ENCODE measurements at places on chromosomes 3 and 15. TPM values are rescaled to one million over a fixed set of nuclear protein-coding genes. Genes with fewer than 3 reads are reported as not detected.

DNA sequence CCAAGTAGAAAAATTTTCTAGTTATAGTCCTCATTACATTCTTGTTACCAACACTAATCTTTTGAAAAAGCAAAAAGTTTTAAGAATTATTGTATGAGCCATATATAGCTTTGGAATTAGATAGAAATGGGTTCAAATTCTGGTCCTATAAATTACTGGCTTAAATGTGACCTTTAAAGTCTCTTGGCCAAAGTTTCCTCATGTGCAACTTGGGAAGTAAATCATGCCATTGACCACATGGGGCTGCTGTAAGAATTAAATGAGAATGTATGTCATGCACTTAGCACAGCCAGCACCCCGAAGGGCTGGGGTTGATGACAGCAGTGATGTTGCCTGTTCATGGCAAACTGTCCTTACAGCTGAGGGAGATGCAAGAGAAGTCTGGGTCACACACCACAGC is 108.3 kb downstream of the TOP2B start:
- DNase-seq, result peak; percentile 46
- no peaks in the 10 kb centered on the region for H3K36me3 ChIP-seq
- H3K4me3 ChIP-seq, result no peak overlapping the region
- peaks cover 9% of the 10 kb centered on the region for H3K4me1 ChIP-seq
- peak overlapping the region; percentile 57 for H3K27ac ChIP-seq

DNA sequence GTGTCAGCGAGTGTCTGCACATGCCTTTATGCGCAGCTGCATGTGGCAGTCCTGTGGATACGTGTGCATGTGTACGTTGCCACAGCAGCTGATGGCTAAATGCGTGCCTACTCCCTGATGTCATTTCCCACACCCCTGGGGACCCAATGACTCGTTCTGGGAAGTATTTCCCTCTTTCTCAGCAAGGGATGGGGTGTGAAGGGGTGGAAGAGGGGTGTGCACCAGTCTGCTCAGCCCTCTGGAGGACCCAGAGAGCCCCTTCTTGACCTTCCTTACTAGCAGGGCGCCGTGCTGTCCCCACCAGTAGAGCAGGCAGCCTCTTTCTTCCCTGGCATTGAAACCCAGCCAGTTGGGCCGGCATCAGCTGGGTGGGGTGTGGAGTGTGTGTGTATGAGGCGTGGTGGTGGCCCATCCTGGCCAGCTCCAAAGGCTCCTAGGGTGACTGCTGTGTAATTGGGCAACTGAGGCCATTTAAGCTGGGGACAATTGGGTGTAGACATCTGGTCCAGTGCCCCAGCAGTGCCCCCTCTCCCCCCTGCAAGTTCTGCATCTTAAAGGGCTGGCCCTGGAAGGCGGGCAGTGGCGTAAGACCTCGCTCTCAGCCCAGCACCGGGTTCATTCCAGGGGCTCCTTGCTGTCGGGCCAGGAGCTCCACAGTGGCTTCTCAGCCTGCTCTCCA is 19.2 kb downstream of the SNX33 start:
- no peaks in the 10 kb centered on the region for H3K27me3 ChIP-seq
- DNase-seq, result peak; percentile 93
- peaks cover 66% of the 10 kb centered on the region for H3K4me1 ChIP-seq

- H3K36me3 ChIP-seq, result no peaks in the 10 kb centered on the region
- H3K27me3 ChIP-seq, result no peaks in the 10 kb centered on the region
- DNase-seq, result peak; percentile 56
- no peak overlapping the region for H3K27ac ChIP-seq
- no peak overlapping the region for H3K4me3 ChIP-seq
Measured at GRCh38 chr3:151804267-151804666, 9.6 kb upstream of the AADAC start.

GRCh38 chr3:73177827-73178226 is 116.4 kb downstream of the EBLN2 start:
- no peak for DNase-seq
- no peaks in the 10 kb centered on the region for H3K36me3 ChIP-seq
- no peak overlapping the region for H3K4me3 ChIP-seq
- H3K27ac ChIP-seq, result no peak overlapping the region
- H3K4me1 ChIP-seq, result no peaks in the 10 kb centered on the region

DNA sequence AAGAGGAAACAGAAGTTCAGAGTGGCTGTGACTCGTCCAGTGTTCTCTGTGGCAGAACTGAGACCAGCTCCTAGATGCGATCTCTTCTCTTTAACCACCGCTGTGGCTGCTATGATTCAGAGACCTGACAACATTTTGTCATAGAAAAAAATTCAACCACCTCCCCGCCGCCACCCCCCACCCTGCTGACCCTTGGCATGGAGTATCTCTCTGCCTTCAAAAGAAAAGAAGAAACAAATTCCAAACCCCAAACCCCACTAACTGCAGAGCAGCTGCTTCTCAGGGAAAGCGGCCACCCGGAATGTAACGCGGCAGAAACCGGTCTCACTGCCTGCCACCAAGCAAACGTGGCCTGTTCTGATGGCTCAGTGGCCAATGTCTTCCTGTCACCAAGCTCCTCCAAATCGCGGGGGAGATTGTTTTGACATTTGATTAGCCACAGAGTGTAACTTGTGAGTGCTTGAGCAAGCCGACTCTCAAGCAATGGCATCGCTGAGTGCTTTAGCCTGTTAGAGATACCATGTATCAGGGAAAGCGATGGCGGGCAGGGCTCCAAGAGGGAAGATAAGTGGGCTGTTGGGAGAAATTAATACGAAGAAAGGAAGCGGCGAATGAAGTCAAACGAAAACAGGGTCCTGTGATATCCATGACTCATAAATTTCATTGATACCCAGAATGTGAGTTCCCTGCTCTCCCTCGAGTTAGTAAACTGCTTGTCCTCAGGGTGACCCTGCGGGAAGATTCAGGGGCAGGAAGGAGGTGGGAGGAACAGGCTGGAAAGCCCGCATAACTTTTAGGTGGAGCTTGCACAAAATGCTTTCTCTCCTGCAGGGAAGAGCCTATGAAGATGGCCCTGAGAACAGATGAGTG is 44.8 kb upstream of the TLE3 start:
- no peak overlapping the region for H3K4me3 ChIP-seq
- peak; percentile 68 for DNase-seq
- H3K4me1 ChIP-seq, result peaks cover 27% of the 10 kb centered on the region
- no peak overlapping the region for H3K27ac ChIP-seq
- H3K36me3 ChIP-seq, result no peaks in the 10 kb centered on the region
- H3K27me3 ChIP-seq, result peaks cover 23% of the 10 kb centered on the region

- peaks cover 35% of the 10 kb centered on the region for H3K36me3 ChIP-seq
- no peak for DNase-seq
- H3K27me3 ChIP-seq, result no peaks in the 10 kb centered on the region
- no peak overlapping the region for H3K27ac ChIP-seq
Measured at GRCh38 chr3:172367205-172368105, 80.8 kb downstream of the GHSR start.

DNA sequence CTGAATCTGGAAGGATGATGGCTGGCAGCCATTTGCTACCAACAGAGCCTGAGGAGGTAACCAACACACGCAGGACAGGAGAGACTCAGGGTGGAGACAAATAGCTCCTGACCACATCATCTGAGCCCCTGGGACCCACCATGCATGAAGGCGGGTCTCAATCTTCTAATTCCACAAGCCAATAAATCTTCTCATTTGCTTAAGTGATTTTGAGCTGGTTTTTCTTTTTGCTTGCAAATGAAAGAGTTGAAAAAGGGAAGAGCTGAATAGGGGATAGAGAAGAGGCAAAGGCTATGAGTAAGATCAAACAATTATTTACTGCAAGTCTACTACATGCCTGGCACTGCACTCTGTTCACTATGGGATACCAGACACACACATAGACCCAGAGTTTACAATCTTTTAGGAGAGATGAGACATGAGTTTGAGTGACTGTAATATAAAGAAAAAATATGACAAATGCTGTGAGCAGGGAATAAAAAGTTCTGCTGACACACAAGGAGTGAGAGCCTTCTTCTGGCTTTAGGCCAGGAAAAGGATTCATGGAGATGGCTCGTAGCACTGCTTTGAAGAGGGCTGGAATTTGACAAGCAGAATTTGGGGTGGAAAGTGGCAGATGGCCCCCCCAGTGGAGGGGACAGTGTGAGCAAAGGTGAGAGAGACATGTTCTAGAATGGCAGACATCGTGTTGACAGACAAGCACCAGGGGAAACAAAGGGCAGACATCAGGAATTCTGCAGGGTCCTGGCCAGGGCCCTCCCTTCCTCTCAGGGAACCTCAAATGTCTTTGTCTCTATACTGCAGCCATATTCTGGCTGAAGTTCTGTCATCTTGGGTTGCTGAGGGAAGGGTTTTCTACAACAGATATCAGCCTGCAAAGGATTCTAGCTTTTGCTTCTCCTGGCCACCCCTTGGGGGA is 69.8 kb upstream of the WNT5A start:
- no peaks in the 10 kb centered on the region for H3K36me3 ChIP-seq
- H3K27me3 ChIP-seq, result peaks cover 2% of the 10 kb centered on the region
- peak; percentile 51 for DNase-seq

- no peaks in the 10 kb centered on the region for H3K27me3 ChIP-seq
- no peak overlapping the region for H3K4me3 ChIP-seq
- H3K4me1 ChIP-seq, result peaks cover 10% of the 10 kb centered on the region
- DNase-seq, result no peak
Measured at GRCh38 chr15:78012643-78013077, 64.9 kb downstream of the TBC1D2B start.

GRCh38 chr15:78873793-78874765 is 1.4 kb downstream of the MORF4L1 start:
- peak; percentile 60 for DNase-seq
- H3K36me3 ChIP-seq, result no peaks in the 10 kb centered on the region
- H3K4me1 ChIP-seq, result peaks cover 18% of the 10 kb centered on the region
- peak overlapping the region; percentile 100 for H3K27ac ChIP-seq
- no peaks in the 10 kb centered on the region for H3K27me3 ChIP-seq

DNA sequence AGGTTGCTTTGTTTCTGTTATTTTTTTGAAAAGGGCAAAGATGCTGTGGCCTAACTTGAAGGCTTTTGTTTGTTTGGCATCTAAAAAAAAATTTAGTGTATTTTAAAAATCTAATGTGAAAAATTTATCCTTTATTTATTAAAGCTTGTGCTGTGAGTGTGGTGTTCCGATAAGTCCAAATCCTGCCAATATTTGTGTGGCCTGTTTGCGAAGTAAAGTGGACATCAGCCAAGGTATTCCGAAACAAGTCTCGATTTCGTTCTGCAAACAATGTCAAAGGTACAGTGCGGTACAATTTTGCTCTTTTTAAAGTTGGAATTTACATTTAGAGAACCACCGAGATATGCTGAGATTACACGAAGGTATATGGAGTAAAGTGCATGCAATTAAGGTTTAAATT is 3.7 kb downstream of the NMD3 start:
- H3K27me3 ChIP-seq, result no peaks in the 10 kb centered on the region
- peaks cover 10% of the 10 kb centered on the region for H3K4me1 ChIP-seq
- H3K4me3 ChIP-seq, result no peak overlapping the region
- peaks cover 26% of the 10 kb centered on the region for H3K36me3 ChIP-seq
- DNase-seq, result no peak
- no peak overlapping the region for H3K27ac ChIP-seq

GRCh38 chr3:135034891-135035440 is 239.9 kb downstream of the EPHB1 start:
- no peak overlapping the region for H3K4me3 ChIP-seq
- H3K4me1 ChIP-seq, result no peaks in the 10 kb centered on the region
- H3K27me3 ChIP-seq, result peaks cover 4% of the 10 kb centered on the region
- H3K27ac ChIP-seq, result no peak overlapping the region
- H3K36me3 ChIP-seq, result no peaks in the 10 kb centered on the region

- peak; percentile 48 for DNase-seq
- H3K4me1 ChIP-seq, result no peaks in the 10 kb centered on the region
- peaks cover 34% of the 10 kb centered on the region for H3K36me3 ChIP-seq
- H3K27ac ChIP-seq, result no peak overlapping the region
Measured at GRCh38 chr15:43463507-43463906, 29.4 kb downstream of the TP53BP1 start.

DNA sequence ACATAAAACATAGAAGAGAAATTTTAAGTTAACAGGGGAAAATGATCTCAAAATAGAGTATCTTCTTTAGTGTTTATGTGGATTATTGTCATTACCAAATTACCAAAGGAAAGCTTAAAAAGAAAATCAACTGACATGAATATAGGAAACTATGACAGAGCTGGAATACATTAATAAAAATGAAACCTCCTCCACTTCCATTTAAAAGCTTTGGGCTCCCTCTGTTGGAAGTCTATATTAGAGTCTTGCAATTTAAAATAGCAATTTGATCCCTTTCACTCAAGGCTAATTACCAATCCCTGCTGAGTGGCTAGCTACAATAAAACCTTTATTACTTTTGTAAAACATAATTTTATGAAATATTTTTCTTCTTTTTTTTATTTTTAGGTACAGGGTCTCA is 61.4 kb upstream of the IMPG2 start:
- DNase-seq, result peak; percentile 37
- H3K27ac ChIP-seq, result no peak overlapping the region
- H3K4me3 ChIP-seq, result no peak overlapping the region
- peaks cover 7% of the 10 kb centered on the region for H3K4me1 ChIP-seq
- no peaks in the 10 kb centered on the region for H3K27me3 ChIP-seq
- no peaks in the 10 kb centered on the region for H3K36me3 ChIP-seq

DNA sequence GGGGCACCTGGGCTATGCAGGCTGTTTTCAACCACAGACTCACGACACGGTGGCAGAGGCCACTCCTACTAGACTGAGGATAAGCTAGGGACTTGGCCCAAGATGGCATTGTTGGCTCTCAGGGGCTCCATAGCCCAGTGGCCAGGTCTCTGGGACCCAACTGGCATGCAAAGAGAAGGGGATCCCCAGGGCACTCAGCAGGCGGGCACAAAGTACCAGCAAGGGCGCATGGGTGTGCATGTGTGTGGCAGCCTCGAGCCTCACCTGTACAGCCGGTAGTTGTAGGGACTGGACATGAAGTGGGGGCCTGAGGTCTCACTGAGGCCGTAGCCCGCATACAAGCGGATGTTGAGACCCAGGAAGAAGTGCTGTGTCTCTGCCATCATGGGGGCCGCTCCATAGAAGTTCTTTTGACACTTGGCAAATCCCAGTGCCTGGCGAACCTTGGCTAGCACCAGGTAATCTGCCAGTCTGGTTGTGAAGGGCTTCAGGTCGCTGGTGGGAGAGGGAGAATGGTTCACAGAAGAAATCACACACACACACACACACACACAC is 30.2 kb downstream of the IDH3A start:
- no peaks in the 10 kb centered on the region for H3K27me3 ChIP-seq
- no peak for DNase-seq
- H3K4me3 ChIP-seq, result no peak overlapping the region
- H3K4me1 ChIP-seq, result peaks cover 13% of the 10 kb centered on the region
- no peak overlapping the region for H3K27ac ChIP-seq

GRCh38 chr15:66985653-66986052 is 79.7 kb upstream of the SMAD3 start:
- H3K27me3 ChIP-seq, result no peaks in the 10 kb centered on the region
- no peak overlapping the region for H3K27ac ChIP-seq
- no peak overlapping the region for H3K4me3 ChIP-seq
- H3K36me3 ChIP-seq, result no peaks in the 10 kb centered on the region
- H3K4me1 ChIP-seq, result peaks cover 18% of the 10 kb centered on the region

GRCh38 chr3:38314112-38314763 is 32.1 kb downstream of the SLC22A14 start:
- no peak overlapping the region for H3K4me3 ChIP-seq
- no peaks in the 10 kb centered on the region for H3K27me3 ChIP-seq
- no peaks in the 10 kb centered on the region for H3K36me3 ChIP-seq
- no peak for DNase-seq
- H3K4me1 ChIP-seq, result peaks cover 4% of the 10 kb centered on the region

FAM107A gene
- 0.84 TPM for total RNA-seq

STRIT1 gene
- total RNA-seq, result 15.3 TPM

GOLGA6A gene
- 0.13 TPM for total RNA-seq

SLCO2A1 gene
- 0.49 TPM for total RNA-seq

THSD4 gene
- total RNA-seq, result 30.7 TPM

CACNA2D2 gene
- 3.0 TPM for total RNA-seq

GABRB3 gene
- total RNA-seq, result 2.3 TPM

CDHR4 gene
- total RNA-seq, result not detected

NR2E3 gene
- total RNA-seq, result 3.4 TPM

SLC6A20 gene
- 0.09 TPM for total RNA-seq

TGM5 gene
- 0.13 TPM for total RNA-seq

HGD gene
- total RNA-seq, result 0.09 TPM

NOX5 gene
- 0.09 TPM for total RNA-seq

IGSF10 gene
- total RNA-seq, result 22.7 TPM

All from muscle of leg (tissue), 16 donors.